ENCODE measurements at places on chromosomes 2 and 18.

- no peak for DNase-seq
Measured at GRCh38 chr18:37443325-37444055, 122.1 kb downstream of the CELF4 start.

GRCh38 chr2:21793461-21793860 is 669.7 kb downstream of the TDRD15 start:
- no peak for DNase-seq

DNA sequence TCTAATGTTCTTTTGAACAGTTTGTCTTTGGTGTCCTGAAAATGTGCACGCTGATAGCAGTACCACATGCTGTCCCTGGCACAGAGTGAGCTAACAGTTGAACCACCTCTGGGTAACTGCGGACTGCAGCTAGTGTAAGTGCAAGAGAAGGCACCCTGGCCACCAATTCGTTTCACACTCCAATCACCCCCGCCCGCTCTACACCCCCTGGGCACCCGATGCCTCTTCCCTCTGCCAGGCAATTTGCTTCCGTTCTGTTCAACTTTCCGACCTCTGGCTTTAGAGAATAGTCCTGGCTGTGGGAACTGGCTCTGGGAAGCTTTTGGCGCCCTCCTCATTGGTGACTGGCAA is 1.4 kb downstream of the DOCK10 start:
- no peak for DNase-seq

DNA sequence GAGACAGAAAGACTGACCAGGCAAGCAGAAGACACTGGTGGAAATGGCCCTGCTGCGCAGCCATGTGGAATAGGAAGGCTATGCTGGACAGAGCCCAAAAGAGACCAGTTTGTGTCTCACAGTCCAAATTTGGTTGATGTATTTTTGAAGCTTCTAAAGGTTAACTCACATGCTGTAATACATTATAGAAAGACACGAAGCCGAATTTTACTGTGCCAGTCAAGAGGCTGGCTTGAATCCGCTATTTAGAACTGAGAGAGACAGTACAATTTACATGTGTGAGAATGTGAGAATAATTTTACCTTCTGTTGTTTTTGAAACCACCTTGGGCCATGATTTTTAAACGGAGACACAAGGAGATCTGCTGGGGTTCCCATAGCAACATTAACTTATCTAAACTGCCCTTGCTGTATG is 113.6 kb downstream of the METTL8 start:
- no peak for DNase-seq

- no peak for DNase-seq
Measured at GRCh38 chr18:75506913-75507312, 79.4 kb upstream of the SMIM21 start.

- no peak for DNase-seq
Measured at GRCh38 chr18:57836557-57836956, 33.4 kb upstream of the ATP8B1 start.
